CD4-positive, alpha-beta T cell treated with Interleukin-17A for 1 hour (primary cell): ENCODE measurements at places on chromosomes 12 and 14.

DNA sequence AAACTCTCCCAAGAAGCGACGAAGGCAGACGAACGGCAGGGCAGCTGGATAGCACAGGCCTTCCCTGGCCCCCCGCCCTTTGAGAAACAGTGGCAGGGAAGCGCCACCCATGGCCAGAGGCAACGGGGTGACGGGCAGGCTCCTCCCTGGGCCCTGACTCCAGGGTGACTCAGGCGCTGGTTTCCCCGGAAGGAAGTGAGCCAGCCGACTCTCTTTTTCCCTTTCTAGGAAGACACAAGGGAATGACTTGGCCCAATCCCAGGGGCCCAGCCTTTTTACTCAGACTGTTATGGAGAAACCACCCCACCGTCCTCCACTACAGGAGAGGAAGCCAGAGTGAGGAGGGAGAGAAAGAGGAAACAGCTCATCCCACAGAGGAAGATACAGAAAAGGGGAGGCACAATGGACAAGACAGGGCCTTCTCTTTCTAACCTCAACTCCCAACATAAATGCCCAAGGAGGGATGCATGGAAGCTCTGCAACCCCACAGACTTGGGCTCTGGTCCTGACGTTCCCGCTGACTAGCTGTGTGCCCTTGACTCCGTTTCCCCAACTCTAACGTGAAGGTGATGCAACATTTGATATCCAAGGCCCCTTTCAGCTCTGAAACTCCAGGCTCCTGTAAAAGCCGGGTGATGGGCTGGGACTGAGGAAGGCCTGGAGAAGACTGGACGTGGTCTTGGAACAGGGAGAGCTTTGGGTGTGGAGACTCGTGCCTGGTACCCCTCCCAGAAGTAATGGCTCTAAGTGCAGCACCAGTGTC, 27.9 kb downstream of the ACTN1 start:
- DNase-seq = peak; percentile 2

DNA sequence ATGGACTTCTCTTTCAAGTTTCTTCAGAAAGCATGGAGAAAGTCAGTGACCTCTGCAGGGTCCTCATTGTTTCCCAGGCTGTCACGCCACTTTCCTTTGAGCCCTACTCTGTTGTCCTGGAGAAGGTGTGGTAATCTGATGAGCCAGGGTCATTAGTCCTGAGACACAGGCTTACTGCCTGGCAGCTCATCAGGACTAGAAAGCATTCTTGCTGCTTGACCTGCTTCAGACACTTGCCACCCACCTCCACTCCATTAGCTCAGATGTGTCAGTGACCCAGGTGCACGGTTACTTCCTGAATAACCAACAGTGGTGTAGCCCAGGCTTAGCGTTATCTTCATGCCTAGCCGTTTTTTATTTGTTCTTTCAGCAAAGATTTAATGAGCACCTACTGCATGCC, 93.9 kb downstream of the FGD4 start:
- no peak for DNase-seq

DNA sequence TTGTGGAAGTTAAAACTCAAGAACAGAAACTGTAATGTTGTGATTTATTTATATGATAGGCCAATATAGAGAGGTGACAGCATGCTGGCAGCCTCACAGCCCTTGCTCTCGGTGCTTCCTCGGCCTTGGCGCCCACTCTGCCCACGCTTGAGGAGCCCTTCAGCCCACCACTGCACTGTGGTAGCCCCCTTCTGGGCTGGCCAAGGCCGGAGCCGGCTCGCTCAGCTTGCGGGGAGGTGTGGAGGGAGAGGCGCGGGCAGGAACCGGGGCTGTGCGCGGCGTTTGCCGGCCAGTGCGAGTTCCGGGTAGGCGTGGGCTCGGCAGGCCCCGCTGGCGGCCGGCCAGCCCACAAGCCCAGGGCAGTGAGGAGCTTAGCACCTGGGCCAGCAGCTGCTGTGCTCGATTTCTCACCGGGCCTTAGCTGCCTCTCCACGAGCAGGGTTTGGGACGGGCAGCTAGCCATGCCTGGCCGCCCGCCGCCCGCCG, 65.8 kb upstream of the SLC8A3 start:
- no peak for DNase-seq

GRCh38 chr12:93763746-93764147, 86.6 kb downstream of the CRADD start:
- DNase-seq = no peak

GRCh38 chr12:91951571-91951970, 194.1 kb downstream of the BTG1 start:
- DNase-seq = no peak

DNA sequence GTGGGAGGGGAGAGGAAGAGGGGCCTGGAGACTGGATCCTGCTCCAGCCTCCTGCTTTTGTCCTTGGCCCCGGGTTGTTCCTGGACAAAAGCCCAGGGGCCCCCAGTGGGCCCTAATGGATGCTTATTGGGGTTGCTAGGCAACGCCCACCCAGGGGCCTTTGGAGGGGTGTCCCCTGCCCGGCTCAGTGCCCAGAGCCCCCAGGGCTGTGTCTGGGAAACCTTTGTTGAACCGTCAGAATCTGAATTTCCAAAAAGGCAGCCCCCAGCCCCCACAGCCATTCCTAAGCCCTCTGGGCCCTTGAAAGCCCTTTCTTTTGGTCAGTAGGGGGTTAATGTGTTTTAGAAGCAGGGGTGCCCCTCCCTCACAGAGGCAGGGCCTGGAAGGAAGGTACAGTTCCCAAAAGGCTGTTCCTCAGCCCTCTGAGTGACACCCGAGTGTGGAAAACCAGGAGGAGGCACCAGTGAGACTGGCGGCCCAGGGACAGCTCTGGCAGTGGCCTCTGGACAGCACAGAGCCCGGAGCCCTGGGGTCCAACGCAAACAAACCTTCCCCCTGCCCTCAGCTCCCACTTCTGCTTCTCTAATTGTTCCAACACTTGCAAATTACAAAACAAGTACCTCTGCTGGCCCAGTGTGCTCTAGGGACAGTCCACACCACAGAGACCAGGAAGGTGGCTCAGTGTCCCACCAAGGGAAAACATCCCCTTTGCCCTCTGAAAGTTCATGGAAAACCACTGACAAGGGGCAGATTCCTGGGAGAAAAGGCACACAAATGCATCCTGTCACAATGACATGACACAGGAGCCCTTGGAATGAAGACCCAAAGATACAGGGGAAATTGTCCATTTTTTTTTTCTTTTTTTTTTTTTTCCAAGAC, 19.4 kb downstream of the HHIPL1 start:
- no peak for DNase-seq

DNA sequence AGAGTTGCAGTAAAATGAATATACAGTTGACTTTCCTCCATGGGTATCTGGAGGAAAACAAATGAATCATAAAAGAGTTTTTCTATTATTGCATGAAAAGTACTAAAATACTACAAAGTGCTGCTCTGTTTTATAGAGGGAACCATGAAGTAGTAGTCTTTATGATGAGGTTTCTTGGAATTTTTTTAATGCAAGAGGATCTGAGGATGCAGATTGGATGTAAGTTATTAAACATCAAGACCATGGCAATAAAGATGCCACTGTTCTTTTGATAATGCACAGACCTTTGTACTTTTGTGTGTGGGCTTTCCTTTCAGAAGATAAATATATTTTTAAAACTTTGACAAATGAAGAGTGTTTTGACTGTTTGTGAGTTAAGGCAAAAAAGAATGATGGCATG, 87.5 kb downstream of the DACT1 start:
- no peak for DNase-seq

DNA sequence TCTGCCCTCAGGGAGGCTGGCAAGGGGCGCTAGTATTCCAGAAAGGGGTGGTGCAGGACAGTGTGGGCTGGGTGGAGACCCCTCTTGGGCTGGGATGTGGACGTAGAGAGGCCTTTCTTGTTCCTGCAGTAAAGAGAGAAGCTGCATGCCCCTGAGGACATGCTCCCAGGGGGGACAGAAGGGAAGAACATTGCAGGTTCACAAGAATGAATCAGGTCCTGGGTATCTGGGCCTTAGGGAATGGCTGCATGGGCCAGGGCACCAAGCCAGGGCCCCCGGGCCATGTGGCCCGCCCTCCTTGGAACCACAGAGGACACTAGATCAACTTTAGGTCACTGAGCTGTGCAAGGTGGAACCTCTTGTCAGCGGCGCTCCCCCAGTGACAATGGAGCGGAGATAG, 51.8 kb downstream of the ZNF664 start:
- DNase-seq = no peak

GRCh38 chr14:94003397-94003796, 6.3 kb downstream of the CCDC197 start:
- no peak for DNase-seq

- DNase-seq = no peak
Observed at GRCh38 chr14:71648725-71649124, 283.5 kb upstream of the RGS6 start.

GRCh38 chr12:20643822-20644221, 51.3 kb upstream of the SLCO1C1 start:
- DNase-seq = no peak

GRCh38 chr14:73661872-73662271, 17.1 kb downstream of the DNAL1 start:
- DNase-seq = no peak

- DNase-seq = no peak
Observed at GRCh38 chr12:89343127-89343526, 9.2 kb downstream of the DUSP6 start.

GRCh38 chr14:71452987-71453386, 479.2 kb upstream of the RGS6 start:
- no peak for DNase-seq
